AG04450 (cell line): ENCODE measurements at places on chromosomes 11 and 22.

GRCh38 chr22:25085930-25086901 is 113.4 kb upstream of the CRYBB3 start:
- DNase-seq: no peak

DNA sequence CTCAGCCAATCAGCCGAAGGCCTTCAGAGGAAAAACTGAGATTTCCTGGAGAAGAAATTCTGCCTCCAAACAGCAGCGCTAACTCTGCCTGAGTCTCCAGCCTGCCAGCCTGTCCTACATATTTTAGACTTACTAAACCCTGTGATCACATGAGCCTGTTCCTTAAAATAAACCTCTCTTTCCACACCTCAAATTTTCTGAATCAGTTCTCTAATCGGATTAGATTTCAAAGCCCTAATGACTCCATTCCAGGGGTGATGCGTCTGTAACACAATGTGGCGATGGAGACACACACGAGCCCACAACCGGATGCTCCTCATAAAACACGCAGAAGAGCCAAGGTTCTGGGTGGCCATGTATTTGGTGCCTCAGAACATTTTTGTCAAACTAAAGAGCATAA is 1371.2 kb downstream of the BRD1 start:
- no peak for DNase-seq

DNA sequence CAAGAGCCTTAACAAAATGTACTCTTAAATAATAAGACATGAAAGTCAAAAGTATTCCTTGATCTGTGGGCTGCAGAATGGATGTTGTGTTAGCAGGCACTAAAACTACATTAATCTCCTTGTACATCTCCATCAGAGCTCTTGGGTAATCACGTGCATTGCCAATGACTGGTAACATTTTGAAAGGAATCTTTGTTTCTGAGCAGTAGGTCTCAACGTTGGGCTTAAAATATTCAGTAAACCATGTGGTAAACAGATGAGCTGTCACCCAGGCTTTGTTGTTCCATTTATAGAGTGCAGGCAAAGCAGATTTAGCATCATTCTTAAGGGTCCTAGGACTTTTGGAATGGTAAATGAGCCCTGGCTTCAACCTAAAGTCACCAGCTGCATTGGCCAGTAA is 152.9 kb downstream of the PKNOX2 start:
- no peak for DNase-seq

- DNase-seq: no peak
Observed at GRCh38 chr22:17007257-17007656, 765 bp downstream of the GAB4 start.

DNA sequence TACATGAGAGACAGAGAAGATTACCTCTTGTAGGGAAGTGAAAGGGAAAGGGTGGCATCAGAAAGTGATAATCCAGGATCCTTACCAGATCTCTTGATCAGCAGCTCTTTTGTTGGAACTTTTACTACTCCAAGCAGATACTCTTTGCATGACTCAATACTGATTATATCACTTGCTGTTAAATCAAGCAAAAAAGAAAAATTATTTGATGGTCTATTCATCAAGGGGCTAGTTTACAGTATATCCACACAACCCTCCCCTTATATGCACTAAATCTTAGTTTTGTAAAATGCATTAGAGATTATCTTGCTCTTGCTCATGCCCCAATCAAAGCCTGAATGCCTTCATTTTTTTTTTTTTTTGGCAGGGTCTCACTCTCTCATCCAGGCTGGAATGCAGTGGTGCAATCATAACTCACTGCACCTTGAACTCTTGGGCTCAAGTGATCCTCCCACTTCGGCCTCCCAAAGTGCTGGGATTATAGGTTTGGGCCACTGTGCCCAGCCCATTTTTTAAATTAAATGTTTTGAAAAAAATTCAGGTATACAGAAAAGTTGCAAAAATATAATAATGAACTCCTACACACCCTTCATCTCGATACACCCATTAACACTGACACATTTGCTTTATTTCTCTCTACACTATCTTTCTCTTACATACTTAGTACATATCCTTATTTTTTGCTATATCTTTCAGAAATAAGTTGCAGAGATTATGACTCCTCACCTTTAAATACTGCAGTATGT is 76.1 kb upstream of the UCP3 start:
- no peak for DNase-seq

GRCh38 chr11:45436118-45436517 is 150.0 kb upstream of the SYT13 start:
- DNase-seq: no peak

DNA sequence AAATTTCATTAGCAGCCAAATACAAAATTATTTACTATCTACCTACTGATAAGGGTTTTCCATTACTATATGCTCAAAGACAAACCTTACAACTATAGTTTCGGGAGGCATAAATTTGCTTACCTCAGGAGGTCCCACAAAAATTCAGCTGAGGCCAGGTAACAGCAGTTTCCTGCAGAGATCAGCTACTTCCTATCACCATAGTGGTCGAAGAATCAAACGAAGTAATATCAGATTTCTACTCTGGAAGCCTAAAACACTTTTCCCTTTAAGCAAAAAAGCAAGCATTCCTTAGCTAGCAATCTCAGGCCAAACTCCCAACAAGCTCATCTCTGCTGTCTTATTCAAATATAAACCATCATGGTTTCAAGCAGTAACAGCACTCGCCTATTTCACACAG is 3.1 kb downstream of the NAP1L4 start:
- DNase-seq: no peak

DNA sequence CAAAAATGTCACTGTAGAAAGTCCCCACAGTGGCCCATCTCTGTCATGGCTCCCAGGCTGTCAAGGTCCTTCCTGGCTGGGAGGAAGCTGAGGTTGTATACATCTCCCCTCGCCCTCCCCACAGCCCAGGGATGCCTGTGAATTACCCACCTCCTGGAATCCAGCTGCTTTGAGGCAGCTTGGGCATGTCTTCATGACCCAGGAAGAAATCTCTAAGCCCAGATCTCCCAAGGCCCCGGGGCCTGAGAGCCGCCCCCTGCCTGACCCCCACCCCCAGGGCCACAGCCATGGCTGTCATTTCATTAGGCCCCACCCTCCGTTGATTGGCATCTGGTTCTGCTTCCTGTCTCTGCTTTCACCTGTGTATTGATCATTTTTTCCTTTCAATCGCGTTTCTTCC is 207.5 kb downstream of the TBC1D22A start:
- no peak for DNase-seq

GRCh38 chr11:117335399-117335798 is 7.7 kb downstream of the CEP164 start:
- DNase-seq: no peak

DNA sequence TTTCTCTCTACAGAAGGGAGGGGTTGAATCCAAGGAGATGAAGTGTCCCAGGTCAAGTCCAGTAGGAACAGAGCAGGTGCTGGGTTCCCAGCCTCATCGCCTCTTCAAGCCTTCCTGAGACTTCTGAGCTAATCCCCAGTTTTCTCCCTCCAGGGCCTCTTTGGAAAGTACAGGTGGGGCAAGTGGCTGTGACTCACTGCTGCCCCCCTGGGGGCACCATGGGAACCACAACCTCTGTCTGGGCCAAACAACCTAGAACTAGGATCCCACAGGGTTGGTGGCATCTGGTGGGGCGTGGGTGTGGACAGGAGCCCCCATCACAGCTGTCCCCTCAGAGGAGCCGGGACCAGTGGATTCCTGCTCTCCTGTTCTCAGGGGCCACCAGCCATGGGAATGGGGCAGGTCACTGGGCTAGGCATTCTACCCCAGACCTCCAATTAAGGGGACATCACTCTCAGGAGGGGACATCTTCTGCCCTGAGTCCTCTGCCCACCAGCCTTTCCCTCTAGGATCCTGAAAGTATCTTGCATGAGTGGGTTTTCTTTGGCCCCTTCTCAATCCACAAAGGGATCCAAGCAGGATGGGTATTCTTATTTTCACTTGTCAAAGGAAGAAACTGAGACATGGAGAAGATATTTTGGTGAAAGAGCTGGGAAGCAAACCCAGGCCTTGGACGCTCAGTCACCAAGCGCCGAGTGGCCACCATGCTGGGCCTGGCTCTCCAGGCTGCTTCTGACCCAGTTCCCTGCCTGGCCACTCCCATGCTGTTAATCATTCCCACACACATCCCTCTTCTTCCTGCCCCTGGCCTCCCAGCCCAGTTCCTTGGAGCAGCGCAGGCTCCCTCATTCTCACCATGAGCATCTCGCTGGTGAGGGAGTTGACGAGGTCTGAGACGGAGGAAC is 23.8 kb downstream of the LRRC10B start:
- no peak for DNase-seq

GRCh38 chr22:39839917-39840510 is 53.5 kb downstream of the ENTHD1 start:
- no peak for DNase-seq

DNA sequence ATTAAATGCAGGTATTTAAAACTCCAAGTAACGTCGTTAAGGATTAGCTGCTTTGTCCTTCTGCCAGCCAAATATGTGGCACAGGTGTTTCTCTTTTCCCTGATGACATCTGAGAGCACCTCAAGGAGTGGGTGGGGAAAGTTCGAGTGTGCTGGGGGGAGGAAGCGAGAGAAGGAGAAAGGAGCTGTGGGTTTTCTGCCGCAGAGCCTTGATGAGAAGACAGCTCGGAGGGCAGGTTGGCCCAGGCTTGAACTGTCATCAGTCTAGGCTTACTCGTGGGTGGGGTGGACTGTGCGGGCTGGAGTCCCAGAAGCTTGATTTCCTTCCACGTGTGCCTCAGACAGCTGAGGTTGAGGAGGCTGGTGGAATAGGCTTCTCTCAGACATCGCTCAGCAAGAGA is 15.2 kb upstream of the SORL1-AS1 start:
- no peak for DNase-seq

GRCh38 chr11:74839446-74839845 is 90.8 kb downstream of the RNF169 start:
- DNase-seq: no peak

GRCh38 chr22:46934746-46935491 is 172.5 kb downstream of the TBC1D22A start:
- DNase-seq: peak; percentile 81

DNA sequence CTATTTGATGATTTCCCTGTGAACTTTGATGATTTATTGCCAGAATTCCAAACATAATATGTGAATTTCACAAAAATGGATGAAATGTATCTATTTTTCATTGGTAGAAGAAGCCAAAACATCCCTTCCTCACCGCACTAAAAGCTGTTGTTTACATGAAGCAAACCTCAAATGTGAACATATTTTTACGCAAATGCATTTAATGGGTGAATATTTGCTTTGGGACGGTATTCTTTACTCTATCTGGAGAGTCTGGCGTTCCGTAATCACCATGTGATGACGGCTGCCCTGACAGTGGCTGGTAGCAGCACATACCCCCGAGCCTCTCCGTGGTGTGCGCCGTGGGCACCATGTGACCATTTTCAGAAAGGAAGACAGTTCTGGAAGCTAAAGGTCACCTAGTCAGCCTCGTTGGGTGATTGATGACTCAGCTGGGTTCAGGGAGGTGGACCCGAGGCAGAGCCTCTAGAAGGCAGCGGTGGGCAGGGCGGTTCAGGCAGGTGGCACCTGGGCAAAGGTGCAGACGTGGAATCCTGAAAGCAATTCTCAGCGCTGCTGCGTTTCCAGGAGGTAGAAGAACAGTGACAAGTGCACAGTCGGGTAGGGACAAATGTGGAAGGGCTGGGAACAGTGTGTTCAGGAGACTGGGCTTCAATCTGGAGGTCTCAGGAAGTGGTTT is 45.3 kb downstream of the PPARA start:
- peak; percentile 18 for DNase-seq

GRCh38 chr11:65571940-65572339 is 398 bp upstream of the FAM89B start:
- no peak for DNase-seq

DNA sequence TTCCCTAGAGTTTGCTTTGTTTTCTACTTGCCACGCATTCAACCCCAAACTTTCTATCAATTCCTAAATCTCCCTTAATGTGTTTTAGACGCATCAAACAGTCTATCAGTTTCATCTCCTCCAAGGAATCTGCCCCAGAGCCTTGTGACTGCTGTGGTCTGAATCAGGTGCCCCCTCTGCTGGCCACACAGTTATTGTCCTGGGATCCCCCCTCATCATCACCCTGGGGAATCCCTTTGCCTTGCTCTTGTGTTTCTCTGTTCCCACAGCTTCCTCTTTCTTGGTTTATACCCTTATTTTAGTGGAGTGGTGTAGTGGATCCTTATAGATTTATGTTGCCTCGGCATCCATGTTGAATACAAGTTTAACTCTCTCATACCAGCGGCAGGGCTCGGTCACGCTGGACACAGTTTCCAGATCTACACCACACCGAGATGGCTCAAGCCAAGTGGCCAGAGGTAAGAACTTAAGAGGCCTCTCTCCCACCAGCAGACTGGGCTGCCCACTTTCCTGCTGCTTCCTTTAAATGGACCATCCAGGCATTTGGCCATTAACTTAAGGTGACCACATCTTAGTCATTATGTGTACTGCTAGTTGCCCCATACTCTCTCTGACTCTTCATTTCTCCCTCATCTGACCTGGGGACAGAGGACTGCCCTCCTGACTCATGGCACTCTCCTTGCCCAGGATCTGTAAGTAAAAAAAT is 8.2 kb downstream of the UPB1 start:
- DNase-seq: no peak

- no peak for DNase-seq
Observed at GRCh38 chr11:75474878-75475766, 42.1 kb upstream of the KLHL35 start.

- DNase-seq: no peak
Observed at GRCh38 chr11:67277231-67277961, 11.1 kb downstream of the GRK2 start.

- peak; percentile 98 for DNase-seq
Observed at GRCh38 chr22:31055635-31056159, 25.4 kb upstream of the SMTN start.

DNA sequence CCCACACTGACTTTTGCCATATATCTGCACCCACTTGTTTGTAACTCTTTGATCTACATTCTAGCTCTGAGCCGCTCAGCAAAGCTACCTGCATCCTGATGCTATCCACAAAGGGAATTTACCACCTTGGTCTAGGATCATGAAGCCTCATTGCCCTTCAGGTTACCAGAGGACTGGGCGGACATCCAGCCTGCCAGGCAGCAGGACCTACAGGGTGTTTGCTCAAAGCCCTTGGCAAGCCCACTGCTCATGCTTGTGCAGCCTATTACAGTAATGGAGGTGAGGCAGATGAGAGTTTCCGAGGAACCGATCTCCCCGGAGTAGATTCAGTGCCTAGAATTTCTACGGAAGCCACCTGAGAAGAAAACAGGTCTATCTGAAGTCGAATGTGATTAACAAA is 417.2 kb downstream of the OPCML start:
- DNase-seq: no peak
